T-cell (primary cell): ENCODE measurements at places on chromosomes 7 and 10.

DNA sequence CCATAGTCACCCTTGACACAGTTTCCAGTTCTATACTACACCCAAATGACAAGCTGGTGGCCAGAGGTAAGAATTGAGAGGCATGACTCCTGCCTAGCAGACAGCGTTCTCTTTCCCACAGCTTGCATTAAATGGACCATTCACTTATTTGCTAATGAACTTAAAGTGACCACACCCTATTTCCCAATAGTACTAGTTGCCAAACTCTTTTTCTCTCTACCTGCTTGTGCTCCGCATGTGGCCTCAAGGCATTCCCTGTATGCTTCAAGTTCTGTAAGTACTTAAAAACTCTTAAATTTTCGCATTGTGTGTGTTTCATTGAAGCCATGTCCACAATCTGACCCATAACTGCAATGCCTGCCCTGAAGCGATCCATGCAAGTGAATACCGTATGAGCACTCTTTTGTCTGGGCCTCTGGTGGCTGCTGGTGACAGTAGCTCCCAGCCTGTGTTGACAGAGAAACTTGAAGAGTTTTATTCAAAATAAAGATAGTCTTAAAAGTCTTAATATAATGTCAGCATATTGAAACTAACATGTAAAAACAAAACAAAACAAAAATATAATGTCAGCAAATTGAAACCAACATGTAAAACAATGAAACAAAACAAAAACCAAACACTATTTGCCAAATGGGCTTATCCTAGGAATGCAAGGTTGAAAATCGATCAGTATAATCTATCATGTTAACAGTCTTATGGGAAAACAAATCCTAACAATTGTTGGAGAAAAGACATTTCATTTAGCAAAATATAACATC is 73.6 kb downstream of the CCSER2 start:
- no peak overlapping the region for H3K27ac ChIP-seq
- H3K4me1 ChIP-seq, result no peaks in the 10 kb centered on the region
- no peaks in the 10 kb centered on the region for H3K27me3 ChIP-seq
- no peak overlapping the region for H3K4me3 ChIP-seq
- DNase-seq, result no peak

GRCh38 chr7:150648353-150649079 is 16.3 kb upstream of the GIMAP6 start:
- no peaks in the 10 kb centered on the region for H3K27me3 ChIP-seq
- H3K27ac ChIP-seq, result peak overlapping the region; percentile 81
- DNase-seq, result no peak
- peaks cover 13% of the 10 kb centered on the region for H3K4me1 ChIP-seq

- H3K27ac ChIP-seq, result no peak overlapping the region
- H3K36me3 ChIP-seq, result no peaks in the 10 kb centered on the region
- DNase-seq, result no peak
Measured at GRCh38 chr7:70301673-70302185, 703.5 kb downstream of the AUTS2 start.

GRCh38 chr10:14003517-14004184 is 327.1 kb downstream of the FRMD4A start:
- H3K27ac ChIP-seq, result no peak overlapping the region
- DNase-seq, result no peak
- H3K36me3 ChIP-seq, result no peaks in the 10 kb centered on the region
- H3K27me3 ChIP-seq, result no peaks in the 10 kb centered on the region
- H3K4me1 ChIP-seq, result peaks cover 35% of the 10 kb centered on the region

DNA sequence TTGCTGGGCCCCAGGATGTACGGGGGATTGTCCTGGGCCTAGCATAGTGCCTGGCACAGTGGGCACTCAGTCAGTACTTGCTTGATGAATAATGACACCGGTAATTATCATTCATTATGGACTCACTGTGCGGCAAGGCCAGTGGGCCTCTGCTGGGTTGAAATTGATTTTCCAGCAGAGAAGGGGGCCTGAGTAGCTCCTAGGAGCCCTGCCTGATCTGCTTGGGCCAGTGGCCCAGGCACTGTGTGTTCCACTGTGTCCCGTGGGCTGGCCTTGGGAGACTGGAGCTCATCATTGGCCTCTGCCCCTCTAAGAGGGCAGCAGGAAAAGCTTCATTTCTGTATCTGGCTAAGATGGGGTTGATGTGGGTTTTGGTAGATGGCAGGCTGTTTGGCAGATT is 1.4 kb downstream of the CHST3 start:
- H3K4me3 ChIP-seq, result no peak overlapping the region
- peaks cover 7% of the 10 kb centered on the region for H3K27me3 ChIP-seq
- no peaks in the 10 kb centered on the region for H3K36me3 ChIP-seq
- no peaks in the 10 kb centered on the region for H3K4me1 ChIP-seq
- no peak for DNase-seq
- H3K27ac ChIP-seq, result no peak overlapping the region
